NCI-H510A (cell line): ENCODE measurements at places on chromosomes 16 and 17.

DNA sequence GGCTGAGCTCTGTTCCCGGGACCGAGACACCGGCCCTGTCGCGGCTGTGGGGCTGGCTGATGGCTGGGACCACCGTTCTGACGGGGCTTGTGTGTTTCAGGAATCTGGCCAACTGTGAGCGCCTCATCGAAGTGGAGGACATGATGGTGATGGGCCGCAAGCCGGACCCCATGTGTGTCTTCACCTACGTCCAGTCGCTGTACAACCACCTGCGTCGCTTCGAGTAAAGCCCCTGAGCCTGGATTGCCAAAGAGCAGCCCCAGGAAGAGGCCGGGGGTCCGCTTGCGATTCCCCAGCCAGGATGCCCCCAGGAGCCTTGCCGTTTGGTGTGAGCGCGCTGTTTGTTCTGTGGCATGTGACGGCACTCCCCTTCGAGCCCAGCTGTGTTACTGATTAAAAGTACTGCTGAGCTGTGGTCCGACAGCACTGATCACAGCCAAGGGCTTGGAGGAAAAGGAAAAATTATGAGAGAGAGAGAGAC lies 23.0 kb downstream of the SMTNL2 start:
- DNase-seq, result no peak

DNA sequence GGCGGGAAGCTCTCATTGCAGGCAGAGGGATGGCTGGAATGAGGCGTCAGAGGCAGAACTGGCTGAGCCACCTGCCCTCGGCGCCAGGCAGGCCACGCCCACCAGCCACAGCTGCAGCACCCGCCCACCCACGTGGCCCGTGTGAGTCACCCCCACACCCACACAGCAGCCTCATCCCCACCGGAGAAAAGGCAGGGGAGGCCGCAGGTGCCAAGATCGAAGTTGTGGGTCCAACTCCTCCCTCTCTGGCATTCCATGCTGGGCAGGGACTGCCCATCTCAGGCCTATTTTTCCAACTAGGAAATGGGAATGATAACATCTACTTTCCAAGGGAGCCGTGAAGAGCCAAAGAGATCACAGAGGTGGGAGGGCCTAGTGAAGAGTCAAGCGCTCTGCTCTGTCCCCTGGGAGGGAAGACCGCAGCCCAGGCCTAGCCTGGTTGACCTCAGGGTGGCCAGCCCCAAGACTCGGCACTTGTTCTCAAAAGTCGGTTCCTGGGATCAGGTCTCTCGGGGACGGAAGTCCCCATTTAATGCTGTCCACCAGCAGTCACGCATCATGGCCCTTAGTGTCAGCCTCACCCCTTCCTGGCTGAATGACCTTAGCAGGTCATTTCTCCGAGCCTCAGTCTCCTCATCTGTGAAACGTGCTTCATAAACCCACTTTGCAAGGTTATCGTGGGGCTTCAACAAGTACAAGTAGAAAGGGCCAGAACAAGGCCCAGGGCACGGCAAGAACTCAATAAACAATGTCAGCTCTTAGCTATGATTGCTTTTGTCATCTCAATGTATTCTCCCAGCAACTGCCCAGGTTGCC lies at the start of gene TRPV3:
TSS of gene TRPV3 (minus strand) at position 45 of the 816 bp plus-strand sequence. CDS start 2,962 bp downstream, outside the sequence.
- no peak for DNase-seq

GRCh38 chr17:37174205-37174604 lies 201.6 kb upstream of the C17orf78 start:
- no peak for DNase-seq

GRCh38 chr16:64440005-64440404 lies 681.9 kb downstream of the CDH11 start:
- no peak for DNase-seq

- DNase-seq, result no peak
Measured at GRCh38 chr16:19005561-19006445, 22.1 kb downstream of the TMC7 start.

GRCh38 chr16:68470461-68471150 lies 22.3 kb upstream of the SMPD3 start:
- no peak for DNase-seq

DNA sequence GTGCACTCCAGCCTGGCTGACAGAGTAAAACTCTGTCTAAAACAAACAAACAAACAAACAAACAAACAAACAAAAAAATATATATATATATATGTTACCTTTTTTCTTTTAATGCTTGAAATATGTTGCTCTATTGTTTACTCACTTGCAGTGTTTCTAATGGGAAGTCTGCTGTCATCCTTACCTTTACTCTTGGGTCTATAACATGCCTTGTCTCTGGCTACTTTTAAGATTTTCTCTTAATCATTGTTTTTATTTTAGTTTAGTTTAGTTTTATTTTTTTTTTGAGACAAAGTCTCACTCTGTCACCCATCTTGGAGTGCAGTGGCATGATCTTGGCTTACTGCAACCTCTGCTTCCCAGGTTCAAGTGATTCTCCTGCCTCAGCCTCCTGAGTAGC lies 16.1 kb upstream of the TNRC6A start:
- no peak for DNase-seq

- DNase-seq, result no peak
Measured at GRCh38 chr17:80510132-80510531, 33.7 kb upstream of the NPTX1 start.

DNA sequence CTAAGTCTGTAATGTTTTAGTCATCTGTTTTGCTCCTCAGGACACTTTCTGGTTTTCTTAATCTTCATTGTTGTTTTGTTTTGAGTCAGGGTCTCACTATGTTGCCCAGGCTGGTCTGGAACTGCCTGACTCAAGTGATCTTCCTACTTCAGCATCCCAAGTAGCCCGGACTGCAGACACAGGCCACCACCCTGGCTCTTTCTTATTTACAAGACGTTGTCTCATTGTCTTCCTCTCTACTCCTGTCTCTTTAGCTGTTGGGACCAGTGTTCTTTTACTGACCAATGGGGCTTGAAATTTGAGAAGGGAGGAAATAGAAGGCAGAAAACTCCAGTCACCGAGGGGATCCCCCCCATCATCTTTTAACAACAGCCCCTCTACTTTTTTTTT lies 1.2 kb downstream of the SCPEP1 start:
- no peak for DNase-seq

- DNase-seq, result no peak
Measured at GRCh38 chr16:74773446-74774222, 986 bp downstream of the FA2H start.

DNA sequence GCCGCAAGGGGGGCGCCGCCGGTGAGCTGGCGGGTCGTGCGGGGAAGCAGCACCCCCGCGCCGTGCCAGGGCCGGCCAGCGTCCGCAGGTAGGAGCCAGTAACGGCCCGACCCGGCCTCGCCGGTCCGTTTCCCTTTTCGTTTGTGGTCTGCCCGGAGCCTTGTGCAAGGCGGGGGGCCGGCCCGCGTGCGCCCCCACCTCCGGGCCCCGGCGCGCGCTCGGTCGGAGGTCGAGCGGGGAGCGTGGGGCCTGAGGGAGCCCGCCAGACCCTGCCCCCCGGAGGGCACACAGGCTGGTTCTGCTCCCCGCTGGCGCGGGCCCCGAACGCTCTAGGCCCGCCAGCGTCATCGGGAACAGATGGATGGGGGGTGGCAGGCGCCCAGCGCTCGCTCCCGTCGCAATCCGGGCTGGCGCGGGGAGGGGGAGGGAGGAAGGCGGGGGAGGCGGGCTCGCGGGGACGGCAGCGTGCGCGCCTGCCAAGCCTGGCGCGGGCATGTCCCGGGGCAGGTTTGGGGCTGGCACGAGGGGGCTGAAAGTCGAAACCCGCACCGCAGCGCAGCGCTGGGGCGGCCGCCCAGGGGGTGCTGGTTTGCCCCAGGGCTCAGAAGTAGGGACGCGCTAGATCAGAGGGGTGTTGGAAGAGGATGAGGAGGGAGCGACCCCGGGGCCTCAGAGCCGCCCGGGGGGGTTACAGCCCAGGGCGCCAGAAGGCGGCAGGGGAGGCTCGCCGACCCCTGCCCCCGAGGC lies 1.5 kb upstream of the GSE1 start:
- DNase-seq, result peak; percentile 73

- DNase-seq, result no peak
Measured at GRCh38 chr17:65027305-65027704, 29.2 kb downstream of the GNA13 start.

GRCh38 chr17:78677303-78678221 lies 100.4 kb upstream of the DNAH17 start:
- DNase-seq, result no peak

- no peak for DNase-seq
Measured at GRCh38 chr17:55730808-55731207, 8.1 kb upstream of the TMEM100 start.

GRCh38 chr16:24609740-24610415 lies 70.5 kb downstream of the RBBP6 start:
- DNase-seq, result peak; percentile 81

GRCh38 chr16:11759163-11759834 lies 16.6 kb upstream of the TXNDC11 start:
- no peak for DNase-seq

DNA sequence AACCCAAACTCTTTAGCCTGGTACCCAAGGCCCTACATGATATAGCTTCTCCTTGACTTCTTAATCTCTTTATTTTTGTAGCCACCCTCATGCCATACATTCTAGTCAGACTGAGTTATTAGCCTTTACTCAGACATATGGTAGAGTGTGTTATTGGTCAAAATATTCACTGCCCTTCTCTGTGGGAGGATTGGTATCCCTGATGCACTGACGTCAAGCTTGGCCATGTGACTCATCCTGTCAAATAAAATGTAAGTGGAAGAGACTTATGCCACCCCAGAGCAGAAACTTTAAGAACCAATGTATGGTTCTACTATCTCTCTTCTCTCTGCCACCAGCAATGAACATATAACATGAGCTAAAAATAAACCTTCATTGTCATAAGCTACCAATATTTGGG lies 12.2 kb upstream of the BEAN1 start:
- no peak for DNase-seq

DNA sequence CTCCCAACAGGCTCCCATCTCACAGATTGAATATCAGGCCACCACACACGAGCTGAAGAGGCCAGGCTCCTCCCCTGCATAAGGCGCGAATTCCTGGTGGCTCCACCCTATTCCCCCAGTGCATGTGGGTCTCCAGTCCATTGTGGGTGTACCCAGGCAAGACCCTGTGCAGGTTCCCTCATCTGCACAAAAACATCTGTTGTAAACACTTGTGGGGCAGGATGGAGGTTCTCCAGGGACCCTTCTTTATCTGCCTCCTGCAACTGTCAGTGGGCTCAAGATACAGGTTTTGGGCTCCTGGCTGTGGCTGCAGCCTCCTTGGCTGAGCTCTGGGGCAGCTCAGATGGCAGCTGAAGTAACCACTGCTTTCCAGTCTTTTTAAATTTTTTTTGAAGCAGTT lies 17.6 kb upstream of the LGALS9 start:
- no peak for DNase-seq

- no peak for DNase-seq
Measured at GRCh38 chr17:32828822-32829221, 48.1 kb downstream of the MYO1D start.

GRCh38 chr16:4911970-4912386 lies 25.0 kb downstream of the PPL start:
- no peak for DNase-seq

- peak; percentile 63 for DNase-seq
Measured at GRCh38 chr17:50661795-50662391, 27.2 kb downstream of the ABCC3 start.

DNA sequence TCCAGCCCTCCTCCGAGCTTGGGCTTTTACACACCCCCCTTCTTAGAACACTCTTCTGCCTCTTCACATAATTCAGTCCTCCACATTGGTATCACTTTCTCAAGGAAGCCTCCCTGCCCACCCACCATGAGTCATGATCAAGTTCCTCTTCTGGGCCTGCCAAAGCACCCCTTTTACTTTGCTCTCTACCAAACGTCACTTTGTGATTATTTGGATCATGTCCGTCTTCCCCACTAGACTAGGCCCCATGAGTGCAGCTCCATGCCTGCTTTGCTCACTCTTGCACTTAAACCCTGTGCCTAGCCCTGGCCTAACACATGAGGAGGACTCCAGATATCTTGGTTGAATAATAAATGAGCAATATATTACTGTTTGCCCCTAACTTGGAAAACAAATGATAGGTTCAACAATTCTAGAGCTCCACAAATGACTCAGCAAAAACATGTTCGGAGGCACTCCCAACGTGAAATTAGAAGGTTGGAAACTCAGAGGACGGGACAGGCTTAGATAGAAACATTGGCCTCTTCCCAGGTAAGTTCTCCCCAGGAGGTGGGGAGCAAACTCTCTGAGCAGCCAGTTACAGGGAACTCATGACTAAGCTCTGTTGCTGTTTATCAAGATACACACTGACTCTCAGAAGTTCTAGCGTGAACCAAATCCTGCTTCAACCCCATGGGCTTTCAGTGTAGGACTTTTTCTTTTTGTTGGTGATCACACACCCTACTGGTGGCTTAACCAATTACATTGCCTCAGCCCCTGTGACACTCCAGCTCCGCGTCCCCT lies 28.3 kb downstream of the G6PC1 start:
- DNase-seq, result no peak

DNA sequence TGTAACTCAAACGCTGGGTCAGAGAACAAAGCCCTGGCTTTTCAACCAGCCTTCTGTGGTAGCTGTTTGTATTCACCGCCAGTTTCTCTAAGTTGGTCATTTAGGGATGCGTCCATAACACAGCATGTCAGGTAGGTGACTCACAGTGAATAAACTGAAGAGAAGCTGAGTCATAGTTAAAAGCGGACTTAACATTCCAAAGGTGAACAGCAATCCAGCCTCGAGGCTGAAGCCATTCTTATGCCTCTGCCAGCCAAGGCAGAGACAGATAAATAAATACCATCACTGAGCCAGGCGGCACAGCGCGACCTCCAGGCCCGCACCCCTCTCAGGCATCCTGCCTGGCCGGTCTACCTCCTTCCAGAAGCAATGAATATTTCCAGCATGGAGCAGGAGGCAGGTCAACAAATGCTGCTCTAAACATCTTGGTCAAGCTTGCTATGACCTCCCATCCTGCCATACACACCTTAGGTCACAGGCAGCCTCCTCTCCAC lies 12.4 kb upstream of the CACNG4 start:
- no peak for DNase-seq

DNA sequence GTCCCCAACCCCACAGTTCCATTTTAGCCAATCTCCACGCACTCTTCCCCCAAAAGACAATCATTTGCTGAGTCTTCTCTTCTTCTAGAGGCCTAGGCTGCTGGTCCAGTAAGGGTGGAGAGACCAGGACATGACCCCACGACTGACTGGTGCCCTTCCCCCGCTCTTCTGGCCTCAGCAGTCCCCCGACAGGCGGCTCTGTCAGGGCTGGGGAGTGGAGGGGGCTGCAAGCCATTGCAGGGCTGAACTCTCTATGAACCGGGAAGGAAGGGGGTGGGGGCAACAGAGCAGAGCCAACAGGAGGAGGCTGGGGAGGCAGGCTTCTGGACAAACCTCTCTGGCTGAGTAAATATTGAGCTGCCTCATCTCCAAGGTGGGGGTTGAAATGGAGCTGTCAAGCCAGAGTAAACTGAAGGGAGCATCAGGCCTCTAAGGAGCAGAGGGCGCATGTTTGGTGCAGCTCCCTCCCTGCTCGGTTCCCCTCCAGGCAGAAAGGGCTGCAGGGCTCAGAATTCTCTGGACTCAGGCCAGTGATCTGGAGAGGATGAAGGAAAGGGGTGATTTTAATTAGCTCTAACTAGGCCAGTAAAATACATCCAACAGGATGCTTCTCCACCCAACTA lies 8.7 kb downstream of the HOXB1 start:
- DNase-seq, result peak; percentile 85
